Non-pigmented ciliary epithelial cell (primary cell): ENCODE measurements at places on chromosomes 6 and 20.
A peak's percentile ranks its signal among the peaks of the same experiment; 100 is the strongest.

DNA sequence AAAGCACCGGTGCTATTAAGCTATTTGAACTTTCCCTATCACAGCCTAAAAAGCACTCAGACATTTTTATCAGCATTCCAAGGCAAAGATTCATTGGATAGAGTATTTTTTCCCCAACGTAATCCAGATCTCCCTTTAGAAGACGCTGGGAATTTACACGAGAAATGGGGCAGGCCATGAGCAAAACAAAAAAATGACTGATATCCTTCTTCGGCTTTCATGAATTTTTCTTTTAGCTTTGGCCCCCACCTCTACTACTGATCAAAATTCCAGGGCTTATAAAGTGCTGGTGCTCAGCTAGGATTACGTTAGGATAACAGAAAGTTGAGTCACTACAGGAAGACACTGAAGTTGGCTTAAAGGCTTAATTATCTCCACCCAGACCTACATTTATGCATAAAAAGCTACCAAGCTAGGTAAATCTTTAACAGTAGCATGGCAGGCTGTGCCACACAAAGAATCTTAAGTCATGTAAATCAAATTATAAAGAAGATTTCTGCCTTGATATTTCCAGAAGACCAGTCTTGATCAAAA is 418.5 kb upstream of the BTBD3 start:
- no peak for DNase-seq

- DNase-seq: no peak
These were observed 24.6 kb downstream of the SPATA2 start for GRCh38 chr20:49890471-49891361.

- DNase-seq: no peak
These were observed 3.9 kb downstream of the MAP7 start for GRCh38 chr6:136546331-136546730.

- peak; percentile 41 for DNase-seq
These were observed 77.1 kb upstream of the MRPS10 start for GRCh38 chr6:42294759-42295158.

GRCh38 chr6:88163616-88164015 is 2.5 kb downstream of the CNR1 start:
- no peak for DNase-seq

- no peak for DNase-seq
These were observed 8.0 kb upstream of the BCAS1 start for GRCh38 chr20:54078296-54078984.

DNA sequence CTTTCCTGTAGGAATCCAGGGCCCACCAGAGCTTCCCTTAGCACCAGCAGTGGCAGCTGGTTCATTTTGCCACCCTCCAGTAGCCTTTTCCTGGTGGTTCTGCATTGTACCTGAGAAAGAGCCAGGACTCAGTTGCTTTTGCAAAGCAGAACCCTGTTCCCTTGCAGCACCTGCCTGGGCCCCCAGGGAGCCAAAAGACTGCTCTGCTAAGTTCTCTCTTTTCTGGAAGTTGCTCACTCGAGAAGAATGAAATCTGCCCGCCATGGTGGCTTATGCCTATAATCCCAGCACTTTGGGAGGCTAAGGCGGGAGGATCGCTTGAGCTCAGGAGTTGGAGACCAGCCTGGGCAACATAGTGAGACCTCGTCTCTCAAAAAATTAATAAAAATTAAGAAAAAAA is 24.0 kb downstream of the GHRH start:
- DNase-seq: no peak

DNA sequence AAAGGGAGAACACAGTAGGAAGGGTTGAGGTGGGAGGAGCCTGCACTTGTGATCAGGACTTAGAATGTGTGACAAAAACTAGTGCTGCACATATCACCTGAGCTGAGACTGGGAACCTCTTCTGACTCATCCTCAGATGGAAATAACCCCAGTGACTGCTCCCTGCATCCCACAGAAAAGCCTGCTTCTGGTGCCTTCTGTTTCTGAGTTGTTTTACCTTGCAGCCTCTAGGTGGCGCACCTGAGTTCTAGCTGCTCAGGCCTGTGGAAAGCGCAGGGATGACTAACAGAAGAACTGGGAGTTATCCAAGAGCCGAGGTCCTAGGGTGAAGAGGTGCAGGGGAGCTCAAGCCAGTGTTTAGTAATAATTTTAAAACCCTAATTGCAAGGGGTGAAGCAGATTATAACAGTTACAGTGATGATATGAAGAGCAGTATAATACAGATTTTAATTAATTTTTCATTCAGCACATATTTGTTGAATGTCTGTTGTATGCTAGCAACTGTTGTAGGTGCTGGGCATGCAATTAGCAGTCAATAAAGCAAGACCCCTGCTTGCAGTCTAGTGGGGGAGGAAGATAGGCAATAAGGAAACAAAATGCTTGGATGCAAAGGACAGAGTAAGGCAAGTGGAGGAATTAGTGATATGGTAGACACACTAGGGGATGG is 302.5 kb downstream of the DHX35 start:
- peak; percentile 28 for DNase-seq

DNA sequence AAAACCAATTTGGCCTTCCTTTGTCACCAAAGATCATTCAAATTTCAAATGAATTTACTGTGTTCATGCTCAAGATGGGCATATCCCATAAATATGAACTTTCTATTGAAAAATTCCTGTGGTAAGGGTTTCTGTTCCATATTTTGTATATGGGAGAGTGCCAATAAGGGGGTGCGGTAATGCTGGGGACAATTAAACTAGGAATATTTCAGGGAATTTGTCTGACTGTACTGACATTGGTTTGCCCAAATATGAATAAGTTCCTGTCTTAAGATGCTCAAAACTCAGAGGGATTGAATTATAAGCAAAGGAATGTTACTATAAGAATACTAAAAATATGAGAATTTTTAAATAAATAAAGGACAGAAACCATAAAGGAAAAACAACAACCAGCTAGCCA is 553.0 kb upstream of the MARCKS start:
- no peak for DNase-seq
